ENCODE measurements at places on chromosomes 16 and 17.

DNA sequence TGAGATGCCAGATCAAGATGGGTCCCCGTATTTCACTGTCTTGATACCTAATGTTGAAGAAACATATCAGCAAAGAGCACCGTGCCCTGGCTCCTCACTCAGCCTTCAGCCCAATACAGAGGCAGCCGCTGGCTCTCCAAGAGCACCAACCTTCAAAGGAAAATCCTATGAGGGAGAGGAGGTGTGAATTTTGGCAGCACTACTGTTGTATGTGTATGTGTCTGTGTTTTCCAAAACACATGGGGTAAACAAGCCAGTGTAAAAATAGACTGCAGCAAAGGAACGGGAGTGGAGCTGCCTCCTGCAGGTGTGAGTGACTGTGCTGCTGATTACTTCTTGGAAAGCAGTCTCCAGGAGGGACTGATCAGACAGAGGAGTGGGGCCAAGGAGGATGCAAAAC, 194.0 kb upstream of the CDH5 start:
- DNase-seq, result no peak

DNA sequence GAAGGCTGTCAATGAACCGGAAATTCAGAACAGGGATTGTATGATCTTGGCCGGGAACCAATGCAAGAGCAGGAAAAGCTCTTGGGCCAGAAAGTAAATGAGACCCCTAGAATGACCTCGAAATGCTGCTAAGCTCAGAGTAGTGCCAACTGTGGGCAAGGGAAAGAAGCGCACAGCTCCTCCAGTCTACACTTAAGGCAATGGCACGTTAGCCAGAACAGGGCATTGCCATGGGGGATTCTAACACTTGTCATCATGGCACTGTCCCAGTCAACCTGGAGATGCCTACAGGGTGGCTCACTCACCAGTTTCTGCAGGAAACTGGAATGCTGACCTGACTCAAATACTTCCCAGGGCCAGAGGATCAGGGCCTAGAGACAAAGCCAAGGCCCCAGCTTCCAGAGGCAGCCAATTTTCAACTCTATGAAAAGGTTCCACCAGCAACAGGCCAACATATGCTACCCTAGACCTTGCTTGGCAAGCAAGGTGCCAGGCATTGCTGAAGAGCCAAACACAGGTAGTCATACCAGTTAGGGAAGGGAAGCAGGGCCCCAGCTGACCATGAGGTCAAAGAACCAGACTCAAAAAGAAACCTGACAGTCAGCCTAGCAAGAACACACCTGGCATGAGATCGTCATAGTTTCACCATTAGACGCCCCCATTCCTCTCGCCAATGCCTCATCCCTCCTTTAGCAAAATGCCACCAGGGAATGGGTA, 34.9 kb downstream of the ARHGAP17 start:
- DNase-seq, result no peak

GRCh38 chr16:351804-352520, 561 bp downstream of the AXIN1 start:
- no peak for DNase-seq

DNA sequence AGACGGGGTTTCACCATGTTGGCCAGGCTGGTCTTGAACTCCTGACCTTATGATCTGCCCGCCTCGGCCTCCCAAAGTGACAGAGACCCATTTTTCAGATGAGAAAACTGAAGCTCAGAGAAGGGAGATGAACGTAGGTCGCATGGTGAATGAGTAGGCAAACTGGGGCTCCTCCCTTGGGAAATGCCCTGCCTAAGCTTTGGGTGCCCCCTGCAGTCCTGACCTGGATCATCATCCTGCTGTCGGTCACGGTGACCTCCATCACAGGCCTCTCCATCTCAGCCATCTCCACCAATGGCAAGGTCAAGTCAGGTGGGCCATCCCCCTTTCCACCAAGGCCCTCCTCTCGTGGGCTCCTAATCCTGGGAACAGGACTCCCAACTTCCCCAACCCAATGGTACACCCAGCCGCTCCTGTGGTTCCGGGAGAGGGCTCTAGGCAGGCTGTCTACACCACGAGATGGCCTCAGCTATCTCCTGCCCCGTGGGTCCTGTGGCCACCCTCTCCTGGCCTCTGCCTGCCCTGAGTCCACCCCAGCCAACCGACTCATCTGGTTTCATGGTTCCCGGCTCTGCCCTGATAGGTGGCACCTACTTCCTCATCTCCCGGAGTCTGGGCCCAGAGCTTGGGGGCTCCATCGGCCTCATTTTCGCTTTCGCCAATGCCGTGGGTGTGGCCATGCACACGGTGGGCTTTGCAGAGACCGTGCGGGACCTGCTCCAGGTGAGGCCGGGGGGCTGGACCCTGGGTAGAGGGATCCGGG, 4.7 kb downstream of the SLC12A3 start:
- DNase-seq, result no peak

DNA sequence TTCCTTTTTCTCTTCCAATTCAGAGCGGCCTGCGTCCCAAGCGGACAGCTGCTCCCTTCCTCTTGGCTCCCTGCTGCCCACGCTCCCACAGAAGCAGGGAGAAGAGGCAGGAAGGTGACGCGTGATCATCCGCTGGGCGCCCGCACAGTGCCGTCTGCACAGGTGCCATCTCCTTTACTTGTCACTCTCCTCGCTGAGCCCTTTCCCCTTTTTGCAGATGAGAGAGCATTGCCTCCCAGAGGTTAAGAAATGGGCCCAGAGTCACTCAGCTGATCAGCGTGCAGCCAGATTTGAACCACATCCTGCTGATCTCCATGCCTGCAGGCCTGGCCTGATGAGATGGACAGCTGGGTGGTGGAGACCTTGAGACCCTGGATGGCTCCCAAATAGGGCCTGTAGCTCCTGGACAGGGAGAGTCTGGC, 299.8 kb downstream of the SEC14L1 start:
- DNase-seq, result no peak

DNA sequence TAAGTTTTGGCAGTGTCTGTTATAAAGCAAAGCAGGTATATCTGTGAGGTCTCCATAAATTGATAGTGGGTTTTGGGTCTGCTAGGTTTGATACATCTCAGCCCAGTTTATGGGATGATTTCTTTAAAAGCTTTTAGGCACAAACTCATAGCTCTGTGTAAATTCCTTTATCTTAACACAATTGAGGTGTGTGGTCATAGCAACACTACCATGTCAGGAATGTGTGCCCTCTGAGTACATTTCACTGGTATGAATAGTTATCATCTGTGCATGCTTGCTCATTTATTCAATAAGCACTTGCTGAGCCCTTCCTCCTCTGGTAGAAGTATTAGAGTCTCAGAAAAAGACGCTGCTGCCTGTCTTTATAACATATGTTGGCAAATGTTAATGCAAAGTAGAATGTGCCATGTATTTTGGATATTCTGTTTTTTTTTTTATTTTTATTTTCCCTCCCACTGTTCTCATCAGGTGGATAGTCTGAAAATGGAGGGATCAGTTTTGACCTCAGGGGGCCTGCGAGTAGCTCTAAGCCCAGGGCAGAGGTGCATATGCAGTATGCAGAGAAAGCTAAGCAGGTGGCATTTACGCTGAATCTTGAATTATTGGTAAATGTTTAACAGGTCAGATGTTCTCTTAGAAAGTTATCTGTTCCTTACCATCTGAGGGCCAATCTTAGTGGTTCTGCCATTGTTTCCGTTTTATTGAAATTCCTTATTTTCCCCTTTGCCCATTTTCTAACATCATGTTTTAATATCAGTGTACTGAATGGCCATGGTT, 90.7 kb downstream of the WNT3 start:
- DNase-seq, result no peak

GRCh38 chr17:57970710-57971109, 15.5 kb upstream of the CUEDC1 start:
- no peak for DNase-seq

- no peak for DNase-seq
Measured at GRCh38 chr17:78387977-78388941, 9.8 kb downstream of the PGS1 start.

- no peak for DNase-seq
Measured at GRCh38 chr16:67356396-67356795, 29.8 kb downstream of the LRRC36 start.
